ENCODE measurements at places on chromosomes 2 and 18.

- no peak for DNase-seq
Observed at GRCh38 chr2:234388591-234388990, 108.3 kb downstream of the ARL4C start.

DNA sequence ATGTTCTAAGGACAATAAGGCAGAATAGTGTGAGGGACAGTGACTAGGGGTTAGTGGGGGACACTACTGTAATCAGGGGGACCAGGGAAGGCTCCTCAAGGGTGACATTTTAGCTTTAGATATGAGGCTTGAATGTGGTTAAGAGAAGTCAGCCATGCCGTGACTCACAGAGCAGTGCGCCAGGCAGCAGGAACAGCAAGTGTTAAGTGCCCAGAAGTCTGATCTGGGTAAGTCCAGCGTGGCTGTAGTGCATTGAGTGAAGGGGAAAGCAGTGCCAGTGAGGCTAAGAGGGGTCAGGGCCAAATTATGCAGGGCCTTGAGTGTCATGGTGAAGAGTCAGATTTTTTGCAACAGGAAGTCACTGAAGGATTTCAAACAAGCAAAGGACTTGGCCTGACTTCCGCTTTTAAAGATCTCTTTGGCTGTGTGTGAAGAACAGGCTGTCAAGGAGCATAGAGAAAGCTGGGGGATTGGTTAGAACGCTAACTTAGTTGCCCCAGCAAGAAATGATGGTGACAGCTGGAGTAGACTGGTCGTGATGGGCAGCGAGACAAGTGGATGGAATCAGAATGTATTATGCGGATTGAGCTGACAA lies 151.5 kb downstream of the MSH2 start:
- no peak for DNase-seq

- no peak for DNase-seq
Observed at GRCh38 chr18:58491113-58491696, 137.7 kb downstream of the ALPK2 start.

- no peak for DNase-seq
Observed at GRCh38 chr18:58391932-58392323, 237.0 kb downstream of the ALPK2 start.

DNA sequence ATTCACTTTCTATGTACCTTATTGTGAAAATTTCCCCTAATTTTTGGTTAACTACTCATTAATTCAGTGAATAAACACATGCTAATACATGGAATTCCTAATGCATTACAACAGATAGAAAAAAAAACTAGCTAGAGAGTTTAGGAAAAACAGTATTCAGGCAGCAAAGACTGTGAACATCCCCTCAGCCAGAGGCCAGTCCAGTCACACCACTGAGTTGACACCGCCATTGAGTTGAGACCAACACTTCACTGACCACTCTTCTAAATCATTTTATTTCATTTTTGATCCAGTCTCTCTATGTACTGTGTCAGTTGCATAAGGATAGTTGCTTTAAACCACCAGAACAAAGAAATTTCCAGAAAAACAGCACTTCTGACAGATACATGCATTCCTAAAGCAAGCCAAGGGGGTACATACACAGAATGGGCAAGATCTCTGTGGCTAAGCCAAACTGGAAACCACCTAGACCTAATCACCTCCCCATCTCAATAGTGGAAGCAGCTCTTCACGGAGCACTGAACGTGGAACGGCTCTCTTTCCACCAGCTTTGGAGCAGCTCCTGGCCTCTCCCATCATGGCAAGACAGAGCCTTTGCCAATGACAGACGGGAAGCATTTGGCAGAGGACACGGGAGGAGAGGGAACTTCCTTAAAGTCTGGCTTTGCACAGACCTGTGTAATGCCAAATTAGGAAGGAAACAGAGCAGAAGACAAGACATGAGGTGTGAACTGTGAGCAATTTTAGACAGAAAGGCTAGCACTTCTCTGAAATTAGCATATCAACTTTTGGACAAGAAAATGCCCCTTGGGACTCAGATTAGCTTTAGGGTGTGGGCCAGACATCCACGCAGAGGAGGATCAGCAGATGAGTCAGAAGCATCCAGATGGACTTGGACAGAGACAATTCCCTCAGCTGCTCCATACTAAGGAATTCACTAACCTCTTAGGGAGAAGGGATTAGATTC lies 36.4 kb downstream of the CACNB4 start:
- no peak for DNase-seq

DNA sequence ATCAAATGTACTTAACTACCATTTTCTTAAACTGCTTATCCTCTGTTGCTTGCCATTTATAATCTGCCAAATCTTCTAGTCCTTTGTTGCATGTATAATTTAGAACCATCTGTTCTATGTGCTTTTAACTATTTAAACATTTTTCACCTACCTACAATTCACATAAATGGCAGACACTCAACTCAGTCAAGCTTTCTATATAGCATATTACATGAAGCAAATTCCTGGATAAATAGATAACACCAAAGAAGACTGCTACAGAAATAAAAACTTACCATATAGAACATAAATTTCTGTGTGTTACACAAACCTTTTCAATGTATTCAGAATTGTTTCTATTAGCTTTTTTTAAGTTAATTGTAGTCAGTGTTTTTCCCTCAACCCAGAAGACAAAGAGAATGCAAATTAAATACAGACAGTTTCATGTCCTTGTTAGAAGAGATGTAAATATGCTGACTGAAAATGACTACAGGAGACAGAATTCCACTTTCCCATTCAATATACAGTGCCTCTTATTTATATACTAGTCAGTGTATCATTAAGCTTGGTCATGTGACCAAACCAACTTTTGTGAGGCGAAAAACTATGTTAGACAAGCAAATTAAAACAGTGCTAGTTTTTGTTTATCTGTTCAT lies 2.6 kb downstream of the BAZ2B start:
- DNase-seq: no peak

DNA sequence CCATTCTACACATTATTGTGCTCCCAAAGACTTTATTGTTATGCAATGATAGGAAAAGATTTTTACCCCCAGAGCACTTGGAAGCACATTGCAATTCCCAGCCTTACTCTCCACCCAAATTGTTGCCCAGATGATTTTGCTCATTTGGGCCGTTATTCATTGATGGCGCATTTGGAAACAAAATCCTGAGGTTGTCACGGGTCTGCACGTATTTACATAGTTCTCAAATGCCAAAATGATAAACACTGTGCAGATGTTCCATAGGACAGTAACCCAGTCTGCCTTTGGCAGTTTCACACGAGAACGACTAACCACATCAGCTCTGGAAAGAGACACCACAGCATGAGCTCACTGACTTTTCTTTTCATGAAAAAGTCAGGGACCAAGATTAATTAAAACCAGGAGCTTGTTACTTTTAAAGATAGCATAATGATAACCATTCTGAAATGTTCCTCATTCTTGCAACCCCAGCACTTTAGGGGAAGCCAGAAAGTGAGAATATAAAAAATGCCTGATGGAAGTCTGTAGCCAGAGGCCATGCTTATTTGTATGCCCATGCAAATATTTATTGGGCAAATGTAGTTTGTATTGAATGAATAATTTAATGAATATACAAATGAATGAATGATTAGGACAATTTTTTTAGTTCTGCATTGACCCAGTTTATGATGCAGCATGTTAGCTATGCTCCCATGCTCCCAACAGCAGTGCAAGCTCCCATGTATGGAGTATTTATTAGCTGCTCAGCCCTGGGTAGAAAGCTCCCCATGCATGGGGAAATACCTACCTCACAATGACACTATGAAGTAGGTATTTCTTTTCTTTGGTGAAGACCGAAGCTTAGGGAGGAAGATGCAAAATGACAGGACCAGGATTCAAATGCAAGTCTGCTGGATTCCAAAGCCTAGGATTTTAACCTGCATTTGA lies 84.6 kb downstream of the MAIP1 start:
- no peak for DNase-seq

GRCh38 chr18:48845174-48845573 lies 105.6 kb downstream of the SMAD7 start:
- no peak for DNase-seq

DNA sequence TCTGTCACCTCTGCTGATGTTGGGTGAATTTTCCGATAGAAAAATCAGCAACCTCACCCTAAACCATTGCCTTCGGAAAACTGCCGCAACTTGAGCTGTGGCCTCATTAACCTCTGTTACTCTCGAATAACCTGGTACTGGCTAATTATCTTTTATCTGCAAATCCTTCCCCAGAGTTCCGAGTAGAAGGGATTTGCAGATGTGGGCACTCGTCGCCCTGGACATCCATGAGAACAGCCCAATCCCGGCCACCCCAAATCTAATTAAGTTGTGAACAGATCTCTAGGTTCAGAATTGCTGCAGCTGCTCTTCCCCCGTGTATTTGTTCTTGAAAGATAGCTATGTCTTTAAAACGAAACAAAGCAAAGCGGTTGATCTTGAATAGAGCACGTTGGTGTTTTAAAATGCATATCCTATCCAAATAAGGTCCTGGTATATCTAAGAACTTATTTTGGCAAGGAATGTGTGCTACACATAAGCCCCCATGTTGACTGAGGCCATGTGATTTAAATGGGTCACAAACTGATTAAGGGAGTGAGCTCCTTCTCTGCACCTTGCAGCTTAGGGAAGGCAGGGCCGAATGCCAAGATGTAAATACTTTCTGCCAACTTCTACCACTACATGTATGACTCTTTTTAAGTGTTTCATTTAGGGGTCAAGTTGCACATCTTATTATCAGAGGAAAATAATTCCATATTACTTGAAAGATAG lies 88.2 kb downstream of the MTCL1 start:
- no peak for DNase-seq

- DNase-seq: no peak
Observed at GRCh38 chr18:2572892-2573291, 1.5 kb downstream of the NDC80 start.

Measured in stimulated activated CD4-positive, alpha-beta T cell treated with anti-CD3 and anti-CD28 coated beads, Interleukin-4, amount 100 ng/mL, for 24 hours (primary cell).